ENCODE measurements at places on chromosomes 6 and 20.
A peak's percentile ranks its signal among the peaks of the same experiment; 100 is the strongest.

DNA sequence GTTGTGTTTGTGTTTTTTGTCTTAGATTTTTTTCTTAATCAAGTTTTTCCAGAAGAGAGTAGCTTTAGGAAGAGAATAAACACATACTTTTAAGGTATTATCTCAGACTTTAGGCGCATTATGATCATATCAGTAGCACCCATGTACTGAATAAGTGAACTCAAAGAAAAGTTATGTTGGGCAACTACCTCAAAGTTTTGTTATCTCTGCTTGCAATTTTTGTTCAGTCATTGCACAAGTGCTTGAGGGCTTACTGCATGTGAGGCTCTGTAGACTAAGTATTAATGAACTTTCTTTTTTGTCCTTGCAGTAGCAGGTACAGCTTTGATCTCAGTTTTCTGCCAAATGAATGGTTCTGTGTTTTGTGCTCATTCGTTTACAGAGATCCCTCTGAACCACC lies 189.0 kb downstream of the SLC16A10 start:
- DNase-seq, result no peak

- DNase-seq, result no peak
Observed at GRCh38 chr6:56043076-56043475, 167.7 kb upstream of the BMP5 start.

DNA sequence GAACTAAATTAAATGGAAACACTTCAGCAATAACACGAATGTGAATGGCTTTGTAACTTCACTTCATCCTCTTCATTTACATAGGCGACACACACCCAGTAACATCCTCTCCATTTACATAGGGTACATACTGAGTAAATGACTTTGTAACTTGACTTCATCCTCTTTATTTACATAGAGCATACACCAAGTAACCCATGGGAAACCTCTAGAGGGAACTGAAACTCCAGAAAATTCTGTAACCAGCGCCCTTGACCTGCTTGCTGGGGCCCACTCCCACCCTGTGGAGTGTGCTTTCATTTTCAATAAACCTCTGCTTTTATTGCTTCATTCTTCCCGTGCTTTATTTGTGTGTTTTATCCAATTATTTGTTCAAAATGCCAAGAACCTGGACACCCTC lies 81.6 kb upstream of the OPRM1 start:
- no peak for DNase-seq

GRCh38 chr6:113276601-113277000 lies 580.5 kb upstream of the MARCKS start:
- DNase-seq, result no peak

GRCh38 chr6:11279284-11279689 lies 46.8 kb upstream of the NEDD9 start:
- DNase-seq, result no peak

DNA sequence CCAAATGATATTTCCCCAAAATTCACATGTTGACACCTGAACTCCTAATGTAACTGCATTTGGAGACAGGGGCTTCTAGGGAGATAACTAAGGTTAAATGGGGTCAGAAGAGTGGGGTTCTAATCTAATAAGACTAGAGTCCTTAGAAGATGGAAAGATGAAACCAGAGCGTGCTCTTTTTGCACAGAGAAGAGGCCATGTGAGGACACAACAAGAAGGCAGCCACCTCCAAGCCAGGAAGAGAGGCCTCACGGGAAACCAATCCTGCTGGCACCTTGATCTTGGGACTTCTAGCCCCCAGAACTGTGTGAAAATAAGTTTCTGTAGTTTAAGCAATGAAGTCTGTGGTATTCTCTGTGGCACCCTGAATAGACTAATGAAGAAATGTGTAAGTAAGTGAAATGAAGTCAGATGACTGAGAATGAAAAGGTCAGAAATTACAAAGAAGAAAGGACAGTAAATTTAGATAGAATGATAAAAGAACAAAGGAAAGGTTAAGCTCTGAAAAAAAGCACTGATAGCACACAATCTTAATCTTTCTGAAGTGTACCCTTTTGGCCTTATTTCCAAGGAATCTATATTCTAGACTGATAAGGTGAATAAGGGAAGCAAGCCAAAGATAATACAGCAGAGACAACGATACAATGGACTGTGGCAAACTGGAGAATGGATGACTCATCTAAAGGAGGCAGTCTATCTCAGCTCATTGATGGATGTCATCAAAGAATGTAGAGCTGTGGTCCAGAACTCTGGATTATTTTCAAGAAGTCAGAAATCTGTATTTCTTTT lies 110.4 kb downstream of the MYB start:
- DNase-seq, result no peak

DNA sequence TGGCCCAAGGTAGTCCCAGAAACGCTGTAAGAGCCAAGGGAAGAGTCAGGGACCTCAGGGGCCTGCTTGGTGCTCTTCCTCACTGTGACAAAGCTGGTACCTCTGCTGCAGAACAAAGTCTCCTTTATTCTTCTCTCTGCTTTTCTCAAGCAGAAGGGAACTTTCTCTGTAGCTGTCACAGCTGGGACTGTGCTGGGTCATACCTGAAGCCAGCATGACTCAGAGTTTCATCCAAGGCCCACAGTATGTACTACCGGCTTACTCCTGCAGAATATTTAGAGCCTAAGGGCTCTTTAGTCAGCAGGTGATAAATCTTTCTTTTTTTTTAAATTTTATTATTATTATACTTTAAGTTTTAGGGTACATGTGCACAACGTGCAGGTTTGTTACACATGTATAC lies 183.2 kb downstream of the TINAG start:
- no peak for DNase-seq

- peak; percentile 19 for DNase-seq
Observed at GRCh38 chr6:75424618-75425548, 68.7 kb downstream of the FILIP1 start.

DNA sequence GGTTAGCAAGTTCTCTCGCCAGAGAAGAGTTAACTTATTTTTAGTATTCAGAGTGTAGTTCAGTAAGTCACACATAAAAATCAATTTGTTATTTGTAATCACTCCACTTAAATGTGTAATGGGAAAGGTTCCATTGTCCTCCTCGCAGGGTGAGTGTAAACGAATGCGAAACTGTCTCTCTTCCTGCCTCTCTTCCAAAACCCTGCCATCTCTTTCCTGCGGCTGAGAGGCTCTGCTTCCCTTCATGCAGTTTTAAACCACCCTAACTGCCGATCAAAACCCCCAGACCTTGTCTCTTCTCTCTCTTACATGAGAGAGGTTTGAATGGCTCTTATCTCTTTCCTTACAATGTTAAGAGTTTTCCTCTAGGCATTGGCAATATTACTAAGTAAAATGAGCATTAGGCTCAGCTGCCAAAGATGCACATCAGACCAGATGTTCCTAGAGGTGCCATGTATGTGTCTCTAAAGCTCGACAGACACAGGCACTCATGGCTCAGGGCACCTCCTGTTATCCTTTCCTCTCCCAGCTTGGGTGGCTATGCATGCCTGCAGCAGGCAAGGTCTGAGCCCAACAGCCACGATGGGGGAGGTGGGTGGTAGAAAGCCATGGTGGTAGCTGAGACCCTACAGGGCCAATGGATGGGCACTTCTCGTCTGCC lies 91.2 kb downstream of the JARID2 start:
- no peak for DNase-seq
